ENCODE measurements at places on chromosomes 7 and 10.

DNA sequence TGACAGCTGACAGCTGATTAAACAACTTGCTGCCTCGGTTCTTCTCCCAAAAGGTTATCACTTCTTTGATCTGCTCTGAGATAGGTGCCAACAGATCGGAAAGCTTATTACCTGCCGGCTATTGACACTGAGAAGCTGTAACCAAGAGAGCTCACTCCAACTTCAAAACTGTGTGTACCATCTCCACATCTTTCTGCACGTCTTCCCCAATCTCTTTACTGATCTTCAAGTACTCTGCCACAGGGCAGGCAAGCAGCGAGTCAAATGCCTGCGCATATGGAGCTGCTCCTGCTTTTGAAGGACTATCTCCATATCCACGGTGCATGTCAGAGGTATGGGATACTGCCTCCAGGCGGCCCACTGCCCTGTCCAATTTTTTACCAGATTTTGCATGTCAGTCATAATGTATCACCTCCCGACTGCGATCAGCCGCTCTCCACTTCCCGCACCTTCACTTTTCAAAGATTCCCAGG, 352 bp upstream of the ZNF485 start:
- no peak for DNase-seq

- DNase-seq = no peak
Observed at GRCh38 chr10:74500816-74501215, 325.6 kb upstream of the KAT6B start.

DNA sequence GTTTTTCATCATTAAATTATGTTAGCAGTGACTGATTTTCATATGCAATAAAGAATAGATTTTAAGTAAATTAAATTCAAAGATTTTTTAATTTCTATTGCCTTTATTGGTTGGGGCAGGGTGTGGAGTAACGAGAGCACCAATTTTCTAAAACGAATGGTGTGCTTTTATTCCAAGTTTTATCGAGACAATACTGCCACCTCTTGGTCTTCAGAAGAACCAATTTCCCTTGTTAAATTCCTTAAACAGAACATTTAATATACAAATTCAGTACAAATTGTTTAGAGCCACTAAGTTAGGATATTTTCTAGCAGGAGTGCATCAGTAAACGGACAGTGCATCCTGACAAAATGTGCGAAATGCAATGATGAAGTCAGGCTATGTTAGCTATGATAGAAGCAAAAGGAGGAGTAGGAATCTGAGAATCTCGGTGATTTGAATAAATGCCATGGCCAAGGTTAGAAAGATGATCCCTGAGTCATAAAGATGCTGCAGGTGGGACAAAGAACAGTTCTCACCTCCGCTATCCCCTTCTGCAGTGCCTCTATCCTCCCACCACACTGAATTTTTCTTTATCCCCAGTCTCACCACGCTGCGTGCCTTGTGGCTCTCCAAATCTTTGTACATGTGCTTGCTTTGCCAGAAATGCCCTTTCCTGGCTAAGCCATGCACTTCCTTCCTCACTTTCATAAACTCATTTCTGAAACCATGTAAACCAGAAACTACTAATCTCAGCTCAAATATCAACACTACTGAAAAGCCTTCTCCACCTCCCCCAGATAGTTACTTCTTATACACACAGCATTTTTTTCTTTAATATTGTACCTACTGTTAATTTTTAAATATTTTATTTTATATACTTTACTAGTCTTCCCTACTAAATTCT, 31.9 kb upstream of the AGBL3 start:
- DNase-seq = no peak

- no peak for DNase-seq
Observed at GRCh38 chr7:158507917-158508316, 79.7 kb downstream of the PTPRN2 start.

GRCh38 chr10:88187472-88187871, 324.0 kb downstream of the PTEN start:
- no peak for DNase-seq

- DNase-seq = no peak
Observed at GRCh38 chr7:142104550-142105527, 6.7 kb upstream of the MGAM2 start.

DNA sequence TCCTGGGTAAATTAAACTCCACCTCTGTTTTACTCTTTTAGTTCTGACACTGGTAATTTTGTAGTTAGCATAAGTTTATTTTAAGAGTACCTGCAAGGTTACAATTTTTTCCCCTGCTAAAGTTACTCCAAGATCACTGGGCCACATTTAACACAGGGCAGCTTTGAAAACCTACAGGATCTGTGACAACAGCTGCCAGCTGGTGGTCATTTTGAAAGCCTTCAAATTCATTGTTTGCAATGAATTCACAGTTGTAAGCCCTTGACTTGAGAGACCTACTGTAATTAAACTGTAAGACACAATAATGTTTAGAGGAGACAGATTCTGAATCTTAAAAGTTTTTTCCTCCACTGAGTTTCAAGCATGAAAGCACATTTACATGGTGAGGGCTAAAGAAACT, 129.6 kb downstream of the CNOT4 start:
- DNase-seq = no peak

GRCh38 chr10:53162856-53163255, 390.3 kb upstream of the MBL2 start:
- no peak for DNase-seq

DNA sequence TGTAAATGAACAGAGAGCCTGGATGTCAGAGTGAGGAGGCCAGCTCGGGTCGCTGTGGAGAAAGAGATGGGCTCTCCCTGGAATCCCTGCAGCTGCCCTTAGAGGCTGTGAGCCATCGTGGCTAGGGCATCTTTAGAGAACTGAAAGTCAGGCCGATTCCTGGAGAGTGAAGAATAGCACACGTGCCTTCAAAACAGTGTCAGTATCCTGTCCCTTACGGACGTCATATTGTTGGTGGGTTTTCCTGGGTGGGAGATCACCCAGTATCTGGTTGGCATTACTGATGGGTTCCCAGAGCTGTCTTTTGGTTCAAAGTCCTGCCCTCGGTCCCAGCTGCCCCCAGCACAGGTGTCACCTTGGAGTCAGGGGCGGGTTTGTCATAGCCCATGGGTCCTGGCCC, 25.3 kb downstream of the IKZF1 start:
- no peak for DNase-seq

GRCh38 chr7:21763818-21764217, 181.9 kb downstream of the CDCA7L start:
- no peak for DNase-seq

GRCh38 chr7:70383066-70383782, 748.7 kb upstream of the GALNT17 start:
- DNase-seq = no peak

DNA sequence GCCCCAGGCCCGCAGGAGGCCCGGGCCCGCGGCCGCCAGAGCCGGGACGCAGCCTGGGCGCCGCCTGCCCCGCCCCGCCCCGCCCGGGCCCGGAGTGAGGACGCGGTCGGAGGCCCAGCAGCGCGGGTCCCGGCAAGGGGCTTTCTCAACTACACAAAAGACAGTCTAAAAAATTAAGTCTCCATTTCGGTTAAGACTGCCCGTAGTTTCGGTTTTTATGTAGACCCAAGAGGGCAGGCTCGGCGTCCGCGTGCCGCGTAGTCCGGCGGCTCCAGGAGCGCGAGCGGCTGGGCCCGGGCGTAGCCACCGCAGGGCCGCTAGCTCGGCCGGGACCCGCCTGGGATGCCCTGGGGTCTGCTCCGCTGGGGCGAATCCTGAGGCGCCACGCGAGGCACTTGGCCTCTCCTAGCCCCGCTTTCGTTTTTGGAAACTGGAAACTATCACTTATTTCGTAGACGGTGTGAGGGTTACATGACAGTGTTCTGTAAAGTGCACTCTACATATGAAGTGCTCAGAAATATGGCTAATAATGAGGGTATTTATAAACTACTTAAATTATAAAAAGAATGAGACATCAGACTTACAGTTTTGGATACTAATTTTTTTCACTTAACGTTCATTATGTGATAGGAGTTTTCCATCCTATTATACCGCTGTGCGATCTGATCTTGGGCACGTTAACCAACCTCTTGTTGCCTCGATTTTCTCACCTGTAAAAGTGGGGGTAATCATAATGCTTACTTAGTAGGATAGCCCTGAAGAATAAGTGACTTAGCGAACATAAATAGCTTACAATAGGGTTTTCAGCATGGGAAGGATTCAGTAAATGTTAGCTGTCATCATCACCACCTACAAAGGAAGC, 573 bp downstream of the BLVRA start:
- no peak for DNase-seq

DNA sequence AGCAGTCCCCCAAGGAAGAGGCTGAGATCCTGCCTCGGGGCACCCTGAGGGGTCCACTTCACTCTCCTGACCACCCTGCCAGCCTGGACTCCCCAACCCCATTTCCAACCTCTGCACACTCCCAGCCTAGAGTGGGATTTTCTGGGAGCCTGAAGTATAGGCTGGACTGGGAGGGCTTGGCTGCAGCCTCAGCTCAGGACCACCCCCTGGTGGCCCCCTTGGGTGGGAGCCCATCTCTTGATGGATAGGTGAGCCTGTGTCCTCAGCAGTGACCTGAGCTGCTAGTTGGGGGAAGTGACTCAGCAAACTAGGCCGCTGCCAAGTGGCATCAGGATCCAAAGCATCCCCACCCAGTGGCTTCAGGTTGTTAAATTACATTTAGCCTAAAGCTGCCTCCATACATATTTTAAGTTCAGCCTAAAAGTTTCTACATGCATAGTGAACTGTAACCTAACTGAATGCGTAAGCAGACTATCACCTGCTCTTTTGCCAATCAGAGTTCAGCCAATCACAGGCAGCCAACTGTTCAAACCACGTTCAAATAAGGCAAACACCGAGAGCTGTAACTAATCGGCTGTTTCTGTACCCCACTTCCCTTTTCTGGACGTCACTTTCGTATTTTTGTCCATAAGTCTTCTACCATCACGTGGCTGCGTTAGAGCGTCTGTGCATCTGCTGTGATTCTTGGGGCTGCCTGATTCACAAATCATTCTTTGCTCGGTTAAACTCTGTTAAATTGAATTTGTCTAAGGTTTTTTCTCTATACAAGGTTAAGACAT, 144.0 kb downstream of the PLPP4 start:
- DNase-seq = no peak

- DNase-seq = no peak
Observed at GRCh38 chr7:106597751-106598546, 63.0 kb downstream of the CCDC71L start.

- no peak for DNase-seq
Observed at GRCh38 chr10:91350651-91351081, 59.5 kb upstream of the HECTD2 start.

DNA sequence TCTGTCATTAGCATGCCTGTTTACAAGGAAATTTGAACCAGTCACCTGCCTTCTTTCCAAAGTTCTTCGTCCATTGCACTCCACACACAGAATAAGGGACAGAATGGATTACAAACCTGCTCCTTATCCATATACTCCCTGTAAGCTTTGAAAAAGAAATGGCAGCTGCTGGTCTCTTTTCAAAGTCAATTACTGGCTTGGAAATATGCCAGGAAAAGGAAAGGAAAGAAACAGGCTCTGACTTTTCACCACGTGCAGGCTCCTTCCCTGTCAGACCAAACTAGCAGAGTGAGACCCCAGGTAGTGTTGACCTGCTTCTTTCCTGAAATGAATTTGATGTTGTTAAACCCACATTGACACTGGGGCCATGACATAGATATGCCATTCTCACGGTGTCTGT, 84.5 kb downstream of the LHFPL3 start:
- no peak for DNase-seq

GRCh38 chr7:129607471-129608120, 3.9 kb upstream of the NRF1 start:
- DNase-seq = no peak

- DNase-seq = no peak
Observed at GRCh38 chr10:132624847-132625471, 87.4 kb downstream of the INPP5A start.

DNA sequence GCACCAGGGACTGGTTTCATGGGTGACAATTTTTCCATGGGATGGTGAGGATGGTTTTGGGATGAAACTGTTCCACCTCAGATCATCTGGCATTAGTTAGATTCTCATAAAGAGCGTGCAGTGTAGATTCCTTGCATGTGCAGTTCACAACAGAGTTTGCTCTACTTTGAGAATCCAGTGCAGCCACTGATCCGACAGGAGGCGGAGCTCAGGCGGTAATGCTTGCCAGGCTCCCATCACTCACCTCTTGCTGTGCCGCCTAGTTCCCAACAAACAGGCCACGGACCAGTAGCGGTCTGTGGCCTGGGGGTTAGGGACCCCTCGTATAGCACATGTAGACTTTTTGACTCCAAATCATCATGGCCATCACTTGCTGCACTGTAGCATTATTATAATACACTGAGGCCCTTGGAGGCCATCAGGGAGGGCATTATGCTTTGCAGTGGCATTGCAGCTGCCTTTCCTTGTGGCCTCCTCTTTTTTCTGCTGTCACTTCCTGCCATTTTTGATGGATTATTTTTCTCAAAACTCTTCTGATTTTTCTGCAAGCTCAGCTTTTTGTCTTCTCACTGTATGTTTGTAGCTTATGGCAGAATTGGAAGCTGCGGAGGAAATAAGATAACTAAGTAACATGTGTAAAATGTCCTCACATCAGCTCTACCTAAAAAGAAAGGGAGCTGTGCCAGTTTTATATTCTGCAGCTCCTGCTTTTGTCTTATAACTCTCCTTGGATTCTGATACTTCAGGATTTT, 18.5 kb downstream of the CSGALNACT2 start:
- no peak for DNase-seq
